ENCODE measurements at places on chromosomes 6 and 20. TPM values are rescaled to one million over a fixed set of nuclear protein-coding genes. Genes with fewer than 3 reads are reported as not detected.
A peak's percentile ranks its signal among the peaks of the same experiment; 100 is the strongest.

The MYH7B gene
- 1.3 TPM for total RNA-seq

DNA sequence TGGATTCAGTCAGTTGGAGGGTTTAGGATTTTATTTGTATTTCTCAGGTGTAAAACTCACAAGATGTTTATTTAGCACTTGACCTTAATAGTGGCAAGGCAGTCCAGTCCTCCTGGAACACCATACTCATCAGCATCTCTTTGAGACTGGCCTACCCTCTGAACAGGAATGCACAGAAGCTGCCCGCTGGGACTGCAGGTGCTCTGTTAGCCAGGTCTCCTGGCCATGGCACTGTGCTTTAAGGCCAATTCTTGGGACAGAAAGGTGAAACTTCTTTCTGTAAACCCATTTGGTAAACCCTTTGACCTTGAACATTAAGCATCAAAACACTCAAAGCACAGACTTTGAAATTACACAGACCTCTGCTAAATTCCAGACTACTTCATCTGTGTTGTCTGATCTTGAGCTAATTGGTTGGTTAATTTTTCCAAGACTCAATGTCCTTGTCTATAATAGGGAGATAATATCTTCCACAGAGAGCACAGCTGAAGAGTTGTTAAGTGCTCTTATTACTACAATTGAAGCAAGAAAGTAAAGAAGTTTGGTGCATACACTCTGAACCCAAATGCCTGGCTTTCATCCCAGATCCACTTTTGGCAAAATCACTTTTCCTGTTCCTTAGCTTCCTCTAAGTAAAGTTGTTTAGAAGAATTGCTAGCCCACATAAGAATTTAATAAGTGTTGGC lies 54.9 kb upstream of the NT5E start:
- no peak for DNase-seq

- DNase-seq = peak; percentile 77
Measured at GRCh38 chr6:134379076-134379475, 61.2 kb upstream of the SGK1 start.

DNA sequence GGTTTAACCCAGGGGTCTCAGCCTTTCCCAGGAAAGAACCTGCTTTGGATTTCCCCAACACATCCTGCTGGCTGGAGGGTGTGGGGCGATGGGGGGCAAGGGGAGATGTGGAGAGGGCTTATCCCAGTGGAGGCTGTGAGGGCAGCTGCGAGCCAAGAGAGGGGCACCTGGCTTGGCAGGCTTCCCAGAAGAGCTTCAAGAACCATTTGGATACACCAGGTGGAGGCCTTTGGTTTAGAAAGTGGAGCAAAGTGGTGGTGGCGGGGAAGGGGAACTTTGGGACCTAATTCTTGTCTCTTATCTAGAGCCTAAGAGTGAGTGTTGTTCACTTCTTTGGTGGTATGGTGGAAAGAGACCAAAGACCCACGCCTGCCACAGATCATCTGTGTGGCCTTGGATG lies 12.4 kb downstream of the CD40 start:
- DNase-seq = no peak

DNA sequence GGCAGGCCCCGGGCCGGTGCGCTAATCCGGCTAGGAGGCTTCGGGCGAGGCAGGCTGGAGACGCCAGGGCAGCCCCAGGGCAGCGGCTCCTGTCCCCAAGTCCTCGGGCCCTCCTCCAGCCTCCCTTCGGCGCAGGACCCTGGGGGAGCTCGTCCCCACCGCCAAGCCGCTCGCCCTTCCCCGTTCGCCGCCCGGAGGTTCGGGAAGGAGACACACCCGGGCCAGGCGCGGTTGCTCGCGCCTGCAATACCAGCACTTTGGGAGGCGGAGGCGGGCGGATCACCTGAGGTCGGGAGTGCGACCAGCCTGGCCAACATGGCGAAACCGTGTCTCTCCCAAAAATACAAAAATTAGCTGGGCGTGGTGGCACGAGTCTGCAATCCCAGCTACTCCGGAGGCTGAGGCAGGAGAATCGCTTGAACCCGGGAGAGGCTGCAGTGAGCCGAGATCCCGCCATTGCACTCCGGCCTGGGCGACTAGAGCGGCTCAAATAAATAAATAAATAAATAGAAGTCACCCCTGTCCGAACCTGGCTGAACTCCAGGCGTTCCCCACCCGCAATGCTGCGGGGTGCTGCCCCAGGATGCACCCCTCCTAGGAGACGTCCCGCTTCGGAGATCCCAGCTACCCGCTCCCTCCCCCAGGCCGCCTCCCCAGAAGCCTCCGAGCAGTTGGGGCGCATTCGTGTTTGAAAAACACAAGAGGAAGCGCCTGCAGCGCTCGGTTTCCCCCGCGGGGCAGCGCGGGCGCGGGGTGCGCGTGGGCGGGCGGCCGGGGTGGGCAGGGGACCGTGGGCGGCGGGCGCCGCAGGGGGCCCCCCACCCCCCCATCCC lies 27.5 kb downstream of the SERPINB9 start:
- DNase-seq = no peak

The NRN1 gene
- not detected for total RNA-seq

Measured in mesothelial cell of epicardium (in vitro differentiated cells).